ENCODE measurements at places on chromosomes 5 and 9.

DNA sequence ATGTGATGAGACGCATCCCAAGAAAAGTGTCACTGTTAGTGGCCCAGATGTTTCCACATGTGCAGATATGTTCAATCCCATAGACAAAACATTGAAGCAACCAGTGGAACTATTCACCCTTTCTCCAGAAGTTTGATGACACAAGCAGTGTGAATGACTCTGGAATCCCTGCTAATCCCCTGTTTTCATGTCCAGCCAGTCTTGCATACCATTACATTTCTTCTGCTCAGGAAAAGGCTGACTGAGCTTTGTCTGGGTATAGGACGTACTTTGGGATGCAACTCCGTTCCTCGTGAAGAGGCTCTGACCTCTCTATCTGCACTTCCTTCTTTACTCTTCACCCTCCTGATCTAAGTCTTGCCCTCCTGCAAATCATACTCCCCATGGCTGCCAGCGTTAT, 172.4 kb downstream of the NTRK2 start:
- no peak for DNase-seq

- no peak for DNase-seq
Observed at GRCh38 chr5:111537141-111538024, 25.0 kb upstream of the STARD4 start.

GRCh38 chr5:37580106-37580505, 201.0 kb downstream of the WDR70 start:
- no peak for DNase-seq

DNA sequence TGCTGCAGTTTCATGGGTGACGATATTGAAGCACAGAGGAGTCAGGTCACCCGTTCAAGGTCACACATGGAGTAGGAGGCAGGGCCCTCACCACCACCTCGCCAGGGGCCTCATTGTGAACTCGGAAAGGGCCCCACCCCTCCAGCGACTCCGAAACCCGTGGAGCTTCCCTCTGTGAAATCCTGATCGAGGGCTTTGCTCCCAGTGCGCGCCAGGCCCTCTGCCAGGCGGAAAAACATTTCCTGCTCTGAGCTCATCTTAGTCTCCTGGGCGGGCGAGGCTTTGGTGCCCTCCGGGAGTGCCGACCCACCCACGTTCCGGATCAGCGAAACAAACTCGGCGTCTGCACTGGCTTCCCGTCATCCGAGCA, 75.0 kb upstream of the FCN1 start:
- DNase-seq = no peak

DNA sequence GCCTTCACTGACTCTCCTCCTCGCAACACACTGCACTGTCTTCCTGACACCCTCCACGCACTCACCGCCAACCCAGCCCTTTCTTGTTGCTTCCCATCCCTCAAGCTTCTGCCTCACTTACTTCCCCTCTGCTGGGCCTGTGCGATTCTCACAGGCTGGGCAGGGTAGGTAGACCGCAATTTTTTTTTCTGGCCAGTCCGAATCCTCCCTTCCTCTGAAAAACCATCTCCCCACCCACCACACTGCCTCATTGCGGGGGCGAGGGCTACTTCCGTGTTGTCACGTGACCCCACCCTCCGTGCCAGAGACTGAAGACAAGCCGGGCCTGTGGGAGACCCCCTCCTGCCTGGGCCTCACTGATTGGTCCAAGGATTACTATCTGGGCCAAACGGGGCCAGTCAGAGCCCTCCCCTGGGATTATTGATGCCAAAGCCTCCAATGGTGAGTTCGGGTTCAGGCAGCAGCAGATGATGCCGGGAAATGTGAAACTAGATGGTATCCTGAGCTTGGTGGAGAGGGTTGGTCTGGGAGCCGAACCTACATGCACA, 73.1 kb downstream of the STK10 start:
- peak; percentile 48 for DNase-seq

GRCh38 chr9:91894023-91894422, 56.0 kb downstream of the ROR2 start:
- no peak for DNase-seq

- no peak for DNase-seq
Observed at GRCh38 chr9:93964685-93965084, 9.5 kb upstream of the BARX1 start.

- DNase-seq = no peak
Observed at GRCh38 chr9:131773911-131774379, 34.1 kb upstream of the RAPGEF1 start.

GRCh38 chr5:170538696-170539586, 35.1 kb downstream of the KCNIP1 start:
- no peak for DNase-seq

- no peak for DNase-seq
Observed at GRCh38 chr5:72353046-72353445, 32.9 kb downstream of the PTCD2 start.

DNA sequence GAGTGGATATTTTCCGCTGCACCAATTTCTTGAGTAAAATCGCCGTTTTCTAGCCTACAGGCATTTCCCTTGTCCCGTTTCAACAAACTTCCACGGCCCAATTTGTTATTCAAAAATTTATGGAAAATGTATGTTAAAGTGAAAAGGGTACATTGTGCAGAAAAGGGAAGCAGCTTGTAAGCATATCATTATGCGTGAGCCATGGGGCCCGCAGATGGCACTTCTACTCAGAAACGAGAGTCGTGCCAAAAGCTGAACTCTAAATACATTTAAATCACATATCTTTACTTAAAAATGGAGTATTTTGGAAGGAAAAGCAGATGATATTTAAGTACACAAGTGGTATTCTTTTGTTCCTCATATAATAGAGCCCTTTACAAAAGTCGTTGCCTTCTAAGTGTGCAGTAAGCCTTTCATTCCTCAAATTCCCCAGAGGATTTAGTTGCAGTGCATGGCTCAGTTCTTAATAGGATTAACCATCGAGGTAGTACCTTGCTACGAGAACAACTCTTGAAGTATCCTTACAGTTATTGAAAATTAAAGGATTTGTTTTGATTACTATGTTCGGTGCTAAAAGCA, 1227.2 kb upstream of the WWC1 start:
- DNase-seq = no peak

DNA sequence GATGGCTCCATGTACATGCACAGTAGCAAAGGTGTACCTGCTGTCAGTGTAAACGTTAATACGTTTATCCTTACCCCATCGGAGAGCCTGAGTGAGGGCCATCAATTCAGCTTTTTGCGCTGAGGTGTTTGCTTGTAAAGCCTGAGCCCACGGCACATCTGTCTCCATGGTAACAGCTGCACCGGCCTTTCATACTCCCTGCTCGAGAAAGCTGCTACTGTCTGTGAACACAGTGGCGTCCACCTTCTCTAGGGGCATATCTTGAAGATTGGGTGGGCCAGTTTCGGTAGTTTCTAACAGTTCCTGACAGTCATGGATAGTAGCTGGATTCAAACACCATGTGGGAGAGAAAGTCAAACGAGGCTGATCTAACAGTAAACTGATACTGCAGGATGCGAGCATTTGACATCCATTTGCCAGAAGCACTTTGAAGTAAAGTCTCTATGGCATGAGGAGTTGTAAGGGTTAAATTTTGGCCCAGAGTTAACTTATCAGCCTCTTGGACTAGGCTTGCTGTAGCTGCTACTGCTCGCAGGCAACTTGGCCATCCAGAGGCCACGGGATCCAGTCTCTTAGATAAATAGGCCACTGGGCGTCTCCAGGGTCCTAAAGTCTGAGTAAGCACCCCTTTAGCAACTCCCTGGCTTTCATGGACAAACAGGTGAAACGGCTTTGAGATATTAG, 21.0 kb upstream of the RHOBTB3 start:
- no peak for DNase-seq

Data from stimulated activated CD8-positive, alpha-beta memory T cell treated with anti-CD3 and anti-CD28 coated beads, Interleukin-4, amount 100 ng/mL, for 4 hours (primary cell).